CD4-positive, alpha-beta T cell treated with Interleukin-4 for 4 hours (primary cell): ENCODE measurements at places on chromosomes 5 and 9.
A peak's percentile ranks its signal among the peaks of the same experiment; 100 is the strongest.

DNA sequence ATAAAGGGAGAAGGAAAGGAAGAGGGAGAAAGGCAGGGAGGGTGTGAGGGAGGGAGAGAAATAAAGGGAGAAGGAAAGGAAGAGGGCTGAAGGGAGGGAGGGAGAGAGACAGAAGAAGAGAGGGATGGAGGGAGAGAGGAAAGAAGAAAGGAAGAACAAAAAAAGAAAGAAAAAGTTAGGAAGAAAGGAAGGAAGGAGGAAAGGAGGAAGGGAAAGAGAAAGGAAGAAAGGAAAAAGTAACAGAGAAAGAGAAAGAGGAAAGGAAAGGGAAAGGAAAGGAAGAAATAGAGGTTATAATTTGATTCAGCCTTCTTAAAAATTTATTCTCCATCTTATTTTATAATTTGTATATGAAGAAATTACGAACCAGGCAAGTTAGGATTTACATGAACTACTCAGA lies 836.6 kb upstream of the C9orf72 start:
- DNase-seq = no peak

DNA sequence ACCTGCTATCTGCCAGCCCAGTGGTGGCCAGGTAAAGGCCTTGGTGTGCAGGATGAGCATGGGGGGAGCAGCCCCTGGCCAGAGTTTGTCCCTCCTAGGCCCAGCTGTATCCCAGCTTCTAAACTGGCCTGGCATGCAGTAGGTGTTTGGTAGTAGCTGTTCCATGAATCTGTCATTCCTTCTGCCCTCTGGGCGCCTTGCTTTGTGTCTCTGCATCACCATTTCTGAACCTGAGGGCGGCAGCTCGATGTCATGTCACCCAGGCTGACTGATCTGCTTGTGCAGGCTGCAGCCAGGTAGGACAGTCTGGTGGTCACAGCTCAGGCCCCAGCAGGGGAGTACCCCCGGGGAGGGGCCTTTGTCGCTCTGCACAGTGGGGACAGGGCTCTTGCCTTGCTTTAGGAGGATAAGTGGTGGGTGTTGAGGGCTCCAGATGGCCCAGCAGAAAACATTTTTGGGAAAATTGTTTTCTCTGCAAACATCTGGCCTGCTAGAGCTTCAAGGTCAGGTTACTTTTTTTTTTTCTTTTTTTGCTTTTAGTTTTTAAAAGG lies 4.6 kb upstream of the SUSD3 start:
- no peak for DNase-seq

DNA sequence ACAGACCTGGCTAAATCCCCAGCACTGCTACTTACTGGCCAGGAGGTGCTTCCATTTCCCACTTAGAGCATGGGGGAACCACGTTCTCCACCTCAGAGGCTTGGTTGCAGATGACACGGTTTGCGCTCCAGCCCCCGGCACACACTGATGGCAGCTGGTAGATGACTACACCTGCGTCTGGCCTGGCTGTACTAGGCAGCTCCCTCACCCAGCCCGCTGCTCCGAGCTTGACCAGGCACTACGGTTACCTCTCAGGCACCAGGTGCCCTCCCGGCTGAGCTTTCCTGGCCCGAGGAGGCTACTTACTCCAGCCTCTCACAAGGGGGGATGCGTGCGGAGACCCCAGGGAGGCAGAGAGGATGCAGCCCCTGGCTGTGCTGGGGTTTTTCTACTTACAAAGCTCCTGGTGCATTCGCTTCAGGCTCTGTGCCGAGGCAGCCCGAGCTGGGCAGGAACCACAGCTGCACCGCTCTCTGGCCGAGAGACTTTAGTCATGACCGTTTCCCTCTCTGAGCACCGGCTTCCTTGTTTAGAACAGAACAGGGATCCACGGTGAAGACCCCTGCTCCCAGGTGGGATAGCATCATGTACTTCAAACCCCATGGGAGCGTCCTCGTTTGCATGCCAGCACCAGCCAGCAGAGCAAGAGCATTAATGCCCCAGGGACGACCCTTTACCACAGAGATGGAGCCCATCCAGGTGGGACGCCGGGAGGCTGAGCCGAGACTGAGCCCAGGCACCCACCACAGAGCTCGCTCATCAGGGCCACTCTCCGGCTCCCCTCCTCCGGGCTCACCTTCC lies 7.6 kb upstream of the GBGT1 start:
- no peak for DNase-seq

GRCh38 chr9:21434202-21435014 lies 5.8 kb upstream of the IFNA1 start:
- DNase-seq = peak; percentile 48

- no peak for DNase-seq
These were observed 188.4 kb downstream of the SNCAIP start for GRCh38 chr5:122500245-122501088.

GRCh38 chr9:93453047-93453914 lies at the start of gene FAM120AOS:
TSS of gene FAM120AOS (minus strand) at chr9:93453581. CDS start at chr9:93452709, 872 bp downstream.
- DNase-seq = peak; percentile 83

DNA sequence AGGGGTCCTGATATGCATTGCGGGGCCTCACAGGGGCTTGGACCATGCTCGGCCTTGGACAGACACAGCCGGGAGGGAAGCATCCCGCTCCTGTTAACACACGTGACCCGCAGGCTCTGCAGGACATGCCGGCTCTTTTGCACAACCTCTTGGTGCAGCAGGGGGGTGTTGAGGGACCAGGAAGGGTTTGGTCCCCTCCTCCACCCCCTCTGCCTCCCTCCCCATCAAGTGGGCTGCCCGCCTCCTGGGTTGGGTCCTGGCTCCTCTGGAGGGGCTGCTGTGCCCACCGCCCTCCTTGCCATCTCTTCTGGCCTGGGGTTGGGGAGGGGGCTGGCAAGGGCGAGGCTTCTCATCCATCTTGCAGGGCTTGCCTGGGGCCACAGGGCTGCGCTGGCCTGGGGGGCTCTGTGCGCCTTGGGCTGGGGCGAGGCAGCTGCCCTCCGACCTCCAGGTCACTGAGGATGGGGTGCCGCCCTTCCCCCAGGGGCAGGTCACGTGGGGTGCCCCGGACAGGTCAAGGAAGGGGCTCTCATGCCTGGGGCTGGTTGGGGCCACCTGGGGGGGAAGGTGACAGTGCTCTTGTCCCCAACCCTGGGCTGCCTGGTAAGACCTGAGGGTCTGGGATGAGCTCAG lies 16.8 kb upstream of the SLC9A3 start:
- no peak for DNase-seq

- no peak for DNase-seq
These were observed 82.1 kb downstream of the DPYSL3 start for GRCh38 chr5:147427521-147428401.

DNA sequence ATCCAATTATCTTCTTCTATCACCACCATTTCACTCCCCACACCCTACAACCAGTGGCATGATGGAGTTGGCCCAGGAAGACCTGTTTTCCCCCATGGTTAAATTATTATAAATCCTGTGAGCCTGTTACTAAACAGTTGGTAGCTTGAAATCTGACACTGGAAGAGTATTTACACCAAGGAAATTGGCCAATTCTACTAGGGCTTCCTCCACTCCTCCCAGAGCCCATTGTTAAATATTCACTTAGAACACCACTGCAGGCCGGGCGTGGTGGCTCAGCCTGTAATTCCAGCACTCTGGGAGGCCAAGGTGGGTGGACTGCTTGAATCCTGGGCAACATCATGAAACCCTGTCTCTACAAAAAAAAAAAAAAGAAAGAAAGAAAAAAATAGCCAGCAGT lies 32.4 kb upstream of the CKS2 start:
- DNase-seq = no peak

DNA sequence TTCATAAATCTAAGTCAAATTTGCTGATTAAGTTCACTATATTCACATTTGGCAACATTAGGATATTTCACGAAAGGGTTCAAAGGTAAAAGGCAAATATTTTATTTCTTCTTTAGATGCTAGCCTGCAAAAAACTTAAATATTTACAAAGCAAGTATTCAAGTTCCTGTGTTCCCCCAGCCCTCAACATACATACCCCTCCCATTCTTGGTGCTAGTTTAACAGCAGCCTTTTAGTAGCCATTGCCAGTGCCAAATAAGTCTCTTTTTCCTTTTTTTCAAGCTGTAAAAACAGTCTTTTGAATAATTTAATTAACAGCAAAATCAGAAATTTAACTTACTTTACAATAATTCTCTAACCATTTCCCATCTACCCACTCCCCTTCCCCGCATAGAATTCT lies 288.5 kb upstream of the TMEM161B start:
- no peak for DNase-seq

GRCh38 chr9:131807144-131807983 lies 67.5 kb upstream of the RAPGEF1 start:
- no peak for DNase-seq

- DNase-seq = no peak
These were observed 2.2 kb upstream of the CEL start for GRCh38 chr9:133059623-133060022.

DNA sequence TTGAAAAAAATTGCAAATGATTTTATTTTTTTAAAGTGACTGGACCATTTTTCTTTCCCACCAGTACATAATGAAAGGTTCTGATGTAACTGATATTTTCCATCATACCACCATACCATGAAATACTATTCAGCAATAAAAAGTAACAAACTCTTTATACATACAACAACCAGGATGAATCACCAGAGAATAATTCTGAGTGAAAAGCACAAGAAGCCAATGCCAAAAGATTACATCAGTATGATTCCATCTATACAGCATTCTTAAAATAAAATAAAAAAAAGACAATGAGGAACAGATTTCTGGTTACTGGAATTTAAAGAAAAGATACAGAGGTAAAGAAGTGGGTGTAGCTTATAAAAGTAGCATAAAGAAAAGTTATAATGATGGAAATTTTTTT lies 423.7 kb upstream of the ST8SIA4 start:
- no peak for DNase-seq

- DNase-seq = no peak
These were observed 24.3 kb downstream of the BOD1 start for GRCh38 chr5:173592050-173592669.

- DNase-seq = no peak
These were observed 53.2 kb downstream of the HRH2 start for GRCh38 chr5:175711031-175711430.

- no peak for DNase-seq
These were observed 39.0 kb downstream of the SEMA4D start for GRCh38 chr9:89458768-89459496.

DNA sequence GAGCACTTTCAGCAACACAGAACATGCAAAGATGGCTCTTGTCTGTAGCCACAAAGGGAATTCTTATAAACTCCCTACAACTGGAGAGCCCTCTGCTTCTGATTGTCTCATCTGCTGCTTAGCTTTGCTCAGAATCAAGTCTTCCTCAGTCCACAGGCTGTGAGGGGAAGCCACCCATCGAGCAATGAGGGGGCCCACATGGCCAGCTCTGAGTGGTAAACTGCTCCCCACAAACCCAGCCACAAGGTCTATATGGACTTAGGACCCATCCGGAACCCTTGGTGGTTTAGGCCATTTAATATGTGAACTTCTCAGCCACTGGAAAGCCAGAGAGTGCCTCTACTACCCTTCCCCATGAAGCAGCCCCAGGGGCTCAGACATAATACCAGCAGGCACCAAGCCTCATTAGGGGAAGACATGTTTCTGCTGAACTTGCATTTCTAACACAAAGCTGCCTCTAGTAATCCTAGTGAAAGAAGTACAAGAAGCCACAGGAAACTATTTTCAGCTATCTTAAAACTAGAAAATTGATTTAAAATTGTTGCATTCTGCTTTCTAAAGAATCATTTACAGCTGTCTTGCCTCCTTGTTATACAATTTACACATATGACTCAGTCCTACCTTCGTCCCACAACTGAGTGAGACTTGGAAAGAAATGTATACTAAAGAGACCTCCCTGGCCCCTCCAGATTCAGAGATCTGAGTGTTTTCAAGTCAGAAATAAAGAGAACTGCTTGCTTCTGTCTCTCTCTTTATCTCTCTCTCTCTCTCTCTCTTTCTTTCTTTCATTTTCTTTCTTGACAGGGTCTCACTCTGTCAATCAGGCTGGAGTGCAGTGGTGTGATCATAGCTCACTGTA lies 90.2 kb downstream of the ESM1 start:
- DNase-seq = no peak

DNA sequence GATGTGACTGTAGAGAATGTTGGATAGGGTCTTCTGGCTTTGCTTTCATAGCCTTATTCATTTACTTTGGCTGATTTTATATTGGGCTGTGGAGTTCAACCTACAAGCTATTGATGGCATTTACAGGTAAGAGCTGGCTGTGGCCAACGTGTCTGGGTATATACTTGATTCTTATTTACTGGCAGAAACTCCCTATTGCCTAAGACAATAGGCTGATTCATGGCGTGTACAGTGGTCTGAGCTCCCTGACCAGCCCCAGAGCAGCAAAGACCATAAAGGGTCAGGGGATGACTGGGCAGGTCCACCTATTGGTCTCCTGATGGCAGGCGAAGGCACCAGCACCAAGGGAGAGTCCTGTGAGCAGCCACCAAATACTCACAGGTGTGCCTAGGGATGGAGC lies 190.2 kb upstream of the DMRTA1 start:
- no peak for DNase-seq

DNA sequence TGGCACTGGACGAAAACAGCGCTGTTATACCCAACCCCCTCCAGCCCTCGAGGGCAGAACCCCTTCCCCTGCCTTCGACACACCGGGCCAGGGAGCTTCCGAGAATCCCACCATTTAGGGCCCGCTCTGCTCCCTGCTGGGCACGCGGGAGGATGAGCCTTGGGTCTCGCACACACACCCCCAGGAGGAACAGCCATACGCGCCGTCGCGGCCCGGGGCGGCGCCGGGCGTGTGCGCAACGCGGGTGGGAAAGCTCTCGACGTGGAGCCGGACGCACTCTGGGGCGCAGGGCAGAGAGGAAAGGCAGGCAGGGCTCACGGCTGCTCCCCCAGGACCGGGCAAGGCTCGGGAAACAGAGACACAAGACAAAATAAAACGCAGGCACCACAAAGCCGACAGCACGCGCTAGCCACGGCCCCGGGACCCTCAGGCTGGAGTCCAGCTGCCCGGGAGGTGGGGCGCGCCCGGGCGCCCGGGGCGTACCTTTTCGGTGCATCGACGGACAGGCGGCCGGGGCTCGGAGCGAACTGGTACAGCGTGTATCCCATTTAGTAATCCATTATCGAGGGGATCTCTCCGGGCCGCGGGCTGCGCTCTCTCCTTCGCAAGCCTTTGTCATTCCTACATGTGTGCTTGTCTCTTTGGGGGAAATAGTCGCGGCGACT lies 789 bp downstream of the SEMA6A start:
- DNase-seq = no peak
